Esophagus squamous epithelium (tissue), 5 donors: ENCODE measurements at places on chromosomes 5 and 9.

- no peak for DNase-seq
Observed at GRCh38 chr9:12956261-12956660, 181.4 kb downstream of the LURAP1L start.

- no peak for DNase-seq
Observed at GRCh38 chr5:74629326-74629725, 11.2 kb downstream of the ENC1 start.

GRCh38 chr9:134895908-134896833 is 15.6 kb downstream of the FCN2 start:
- DNase-seq = no peak

- no peak for DNase-seq
Observed at GRCh38 chr9:70439991-70440706, 25.7 kb upstream of the KLF9 start.

DNA sequence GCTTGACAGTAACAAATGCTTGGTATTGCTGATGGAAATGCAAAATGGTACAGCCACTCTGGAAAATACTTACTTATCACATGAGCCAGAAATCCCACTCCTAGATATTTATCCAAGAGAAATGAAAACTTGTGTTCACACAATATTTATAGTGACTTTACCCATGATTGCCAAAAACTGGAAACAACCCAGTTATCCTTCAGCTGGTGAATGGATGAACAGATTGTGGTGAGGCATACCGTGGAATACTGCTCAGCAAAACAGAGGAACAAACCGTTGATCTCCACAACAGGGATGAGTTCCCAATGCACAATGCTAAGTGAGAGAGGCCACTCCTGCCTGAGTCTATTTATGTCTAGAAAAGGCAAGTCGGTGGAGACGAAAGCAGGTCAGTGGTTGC is 40.5 kb upstream of the LRRC14B start:
- DNase-seq = no peak

DNA sequence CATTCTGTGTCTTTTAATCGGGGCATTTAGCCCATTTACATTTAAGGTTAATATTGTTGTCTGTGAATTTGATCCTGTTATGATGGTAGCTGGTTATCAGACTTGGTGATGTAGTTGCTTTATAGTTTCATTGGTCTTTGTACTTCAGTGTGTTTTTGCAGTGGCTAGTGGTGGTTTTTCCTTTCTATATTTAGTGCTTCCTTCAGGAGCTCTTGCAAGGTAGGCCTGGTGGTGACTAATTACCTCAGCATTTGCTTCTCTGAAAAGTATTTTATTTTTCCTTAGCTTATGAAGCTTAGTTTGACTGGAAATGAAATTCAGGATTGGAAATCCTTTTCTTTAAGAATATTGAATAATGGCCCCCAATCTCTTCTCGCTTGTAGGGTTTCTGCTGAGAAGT is 156.9 kb downstream of the CNTLN start:
- no peak for DNase-seq

- peak; percentile 6 for DNase-seq
Observed at GRCh38 chr9:110255463-110256379, 586 bp downstream of the TXN start.

- no peak for DNase-seq
Observed at GRCh38 chr5:173762930-173763329, 125.2 kb upstream of the CPEB4 start.

GRCh38 chr9:19640014-19640413 is 148.8 kb downstream of the SLC24A2 start:
- DNase-seq = no peak

DNA sequence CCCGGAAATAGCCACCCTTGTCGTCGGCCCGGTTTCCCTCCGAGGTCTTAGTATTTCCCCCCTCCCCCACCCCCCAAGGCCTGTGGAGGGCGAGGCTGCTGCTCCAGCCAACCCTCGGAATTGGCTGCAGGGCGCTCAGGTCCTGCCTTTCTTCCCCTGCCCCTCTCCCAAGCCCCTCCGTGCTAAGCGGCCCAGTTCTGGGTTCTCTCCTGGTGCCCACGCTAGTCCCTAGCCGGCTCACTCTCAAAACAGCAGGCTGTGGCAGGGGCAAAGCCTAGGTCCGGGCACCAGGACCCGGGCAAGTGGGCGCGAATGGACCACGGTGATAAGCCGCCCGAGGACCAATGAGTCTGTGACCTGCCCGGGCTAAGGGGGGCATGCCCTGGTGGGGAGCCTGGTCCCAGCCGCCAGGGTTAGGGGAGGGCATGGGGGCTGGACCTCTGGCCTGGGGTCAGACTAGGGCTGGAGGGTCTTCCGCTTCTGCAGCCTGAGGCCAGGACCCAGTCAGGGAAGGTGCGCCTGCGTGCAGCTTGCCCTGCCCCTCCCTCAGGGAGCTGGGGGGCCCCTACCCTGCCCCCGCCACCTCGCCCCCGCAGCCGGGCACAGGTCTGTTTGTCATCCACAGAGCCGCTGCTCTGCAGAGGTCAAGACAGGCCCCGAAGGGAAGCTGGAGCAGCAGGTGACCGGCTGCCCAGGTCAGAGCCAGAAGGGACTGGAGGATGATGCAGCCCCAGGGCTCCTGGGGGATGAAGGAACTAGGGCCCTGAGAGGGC is 5.0 kb upstream of the IRX4 start:
- no peak for DNase-seq

DNA sequence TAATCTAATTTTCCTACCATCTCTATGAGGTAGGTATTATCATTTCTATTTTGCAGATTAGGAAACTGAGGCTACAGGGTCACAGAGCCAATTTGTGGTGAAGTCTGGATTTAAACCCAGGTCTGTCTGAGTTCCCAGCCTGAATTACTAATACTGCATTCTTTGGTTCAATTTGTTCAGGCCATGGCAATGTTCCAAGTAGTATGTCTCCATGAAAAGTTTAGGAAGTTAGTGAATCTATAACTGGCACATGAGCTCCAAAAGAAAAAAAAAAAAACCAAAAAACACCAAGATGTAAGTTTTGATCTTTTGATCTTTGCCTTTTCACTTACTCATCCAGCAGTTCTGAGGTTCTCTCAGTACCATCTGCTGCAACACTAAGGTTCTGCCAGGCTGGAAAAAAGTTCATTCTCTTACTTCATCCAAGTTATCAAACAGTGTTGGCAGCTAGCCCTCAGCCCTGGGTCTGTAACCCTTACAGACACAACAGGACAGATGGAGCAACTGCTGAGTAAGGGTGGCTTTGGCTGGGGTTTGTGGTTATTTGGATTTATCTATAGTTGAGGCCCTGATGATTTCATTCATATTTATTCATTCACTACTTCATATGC is 4.4 kb upstream of the TMEM268 start:
- DNase-seq = no peak

DNA sequence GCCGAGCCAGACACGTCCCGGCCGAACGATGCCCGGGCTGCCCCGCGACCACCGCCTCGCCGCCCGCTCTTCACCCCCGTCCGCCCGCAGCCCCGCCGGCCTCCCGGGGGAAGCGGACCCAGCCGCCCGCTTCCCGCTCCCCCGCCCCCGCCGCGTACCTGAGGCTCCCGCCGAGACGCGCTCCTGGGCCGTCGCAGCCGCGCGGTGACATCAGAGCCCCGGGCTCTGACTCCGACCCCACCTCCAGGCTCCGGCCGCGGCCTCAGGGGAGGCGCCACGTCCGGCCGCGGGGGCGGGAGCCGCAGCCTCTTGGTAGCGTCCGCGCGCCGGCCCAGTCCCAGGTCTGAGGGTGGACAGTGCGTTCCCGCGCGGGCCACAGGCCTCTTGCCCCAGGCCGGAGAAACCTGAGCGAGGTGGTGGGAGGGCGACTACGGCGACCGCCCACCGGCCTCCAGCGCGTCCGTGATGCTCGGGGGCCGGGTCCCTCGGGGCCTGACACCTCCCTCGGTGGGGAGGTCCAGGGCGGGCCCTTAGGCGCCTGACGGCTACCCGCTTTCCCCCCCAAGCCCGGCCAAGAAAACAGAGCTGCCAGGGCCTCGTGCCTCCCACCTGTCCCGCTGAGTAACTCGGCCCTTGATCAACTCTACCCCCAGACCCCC is at the start of gene SHROOM1:
TSS of gene SHROOM1 (minus strand) at position 212 of the 659 bp plus-strand sequence. CDS start 4,507 bp downstream, outside the sequence.
- DNase-seq = no peak

GRCh38 chr9:107422189-107423185 is 67.1 kb downstream of the KLF4 start:
- DNase-seq = no peak

DNA sequence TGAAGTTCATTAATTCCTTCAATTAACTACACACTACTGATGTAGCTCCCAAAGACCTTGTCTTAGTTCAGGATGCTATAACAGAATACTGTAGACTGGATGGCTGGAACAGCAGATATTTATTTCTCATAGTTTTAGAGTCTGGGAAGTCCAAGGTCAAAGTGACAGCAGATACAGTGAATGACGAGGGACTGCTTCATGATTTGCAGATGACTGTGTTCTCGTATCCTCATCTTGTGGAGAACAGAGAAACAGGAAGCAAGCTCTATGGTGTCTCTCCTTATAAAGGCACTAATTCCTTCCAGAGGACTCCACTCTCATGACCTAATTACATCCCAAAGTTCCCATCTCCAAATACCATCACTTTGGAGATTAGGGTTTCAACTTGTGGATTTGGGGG is 65.6 kb upstream of the MAP1B start:
- DNase-seq = no peak

- no peak for DNase-seq
Observed at GRCh38 chr5:89147031-89147430, 264.0 kb upstream of the MEF2C start.

DNA sequence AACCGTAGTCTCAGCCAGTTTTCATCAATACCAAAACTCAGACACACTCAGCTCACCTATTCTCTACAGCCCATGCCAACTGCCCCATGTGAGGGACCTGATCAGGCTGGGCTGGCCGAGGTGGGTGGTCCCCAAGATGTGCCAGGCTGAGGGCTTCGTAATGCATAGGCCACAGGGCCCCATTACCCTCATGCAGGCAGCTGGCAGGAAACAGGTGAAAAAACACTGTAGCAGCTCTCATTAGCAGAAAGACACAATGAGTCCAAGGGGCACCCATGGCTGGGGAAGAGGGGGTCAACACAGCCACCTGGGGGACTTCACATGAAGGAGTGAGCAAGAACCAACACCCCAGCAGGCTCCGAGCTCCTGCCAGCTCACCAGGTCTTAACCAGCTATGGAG is 8.2 kb downstream of the IPPK start:
- no peak for DNase-seq

DNA sequence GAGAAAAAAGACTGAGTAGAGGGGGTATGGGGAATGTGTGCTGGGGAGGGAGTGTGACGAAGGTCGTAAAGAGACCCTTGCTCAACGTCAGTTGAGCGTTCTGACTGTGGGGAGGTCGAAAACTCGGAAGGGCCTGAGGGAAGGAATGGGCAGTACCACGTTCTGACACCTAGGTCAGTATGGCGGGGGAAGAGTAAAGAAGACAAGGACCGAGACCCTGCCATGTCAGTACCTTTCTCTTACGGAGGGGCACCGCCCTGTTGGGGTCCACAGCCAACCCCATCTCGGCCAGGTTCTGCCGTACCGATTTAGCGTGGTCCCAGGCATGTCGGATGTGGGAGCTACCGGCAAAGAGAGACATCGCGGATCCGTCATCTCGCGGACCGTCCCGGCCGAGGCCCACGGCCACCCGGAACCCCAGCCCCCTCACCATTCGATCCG is 375 bp downstream of the NOP16 start:
- no peak for DNase-seq

DNA sequence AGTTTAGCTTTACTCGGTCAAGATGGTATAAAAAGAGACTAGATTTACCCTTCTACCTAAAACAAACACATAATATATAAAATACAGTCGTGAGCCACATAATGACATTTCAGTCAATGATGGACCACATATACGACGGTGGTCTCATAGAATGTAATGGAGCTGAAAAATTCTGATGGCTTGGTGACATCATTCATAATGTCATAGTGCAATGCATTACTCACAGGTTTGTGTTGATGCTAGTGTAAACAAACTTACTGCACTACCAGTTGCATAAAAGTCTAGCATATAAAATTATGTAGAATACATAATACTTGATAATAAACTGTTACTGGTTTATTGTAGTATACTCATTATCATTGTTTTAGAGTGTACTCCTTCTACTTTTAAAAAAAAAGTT is 115.9 kb upstream of the GDNF start:
- DNase-seq = no peak

DNA sequence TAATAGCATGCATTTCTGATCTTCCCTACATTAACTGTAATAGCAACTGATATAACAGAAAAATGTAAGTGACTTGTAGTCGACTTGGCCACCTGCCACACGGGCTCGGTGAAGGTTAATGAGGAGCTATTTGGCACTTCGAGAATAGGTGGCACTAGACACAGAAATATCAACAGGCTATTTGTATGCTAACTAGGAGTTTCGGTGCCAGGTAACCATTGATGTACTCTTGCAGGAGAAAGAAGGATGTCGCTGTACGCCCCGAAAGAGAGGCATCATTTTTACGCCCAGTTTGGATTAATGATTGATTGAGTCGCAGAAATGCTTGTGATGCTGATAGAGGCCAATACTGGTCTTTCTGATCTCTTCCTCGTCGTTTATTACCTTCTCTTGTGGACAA is 516 bp upstream of the DMRT2 start:
- no peak for DNase-seq

- no peak for DNase-seq
Observed at GRCh38 chr5:1555011-1555807, 31.4 kb upstream of the LPCAT1 start.

DNA sequence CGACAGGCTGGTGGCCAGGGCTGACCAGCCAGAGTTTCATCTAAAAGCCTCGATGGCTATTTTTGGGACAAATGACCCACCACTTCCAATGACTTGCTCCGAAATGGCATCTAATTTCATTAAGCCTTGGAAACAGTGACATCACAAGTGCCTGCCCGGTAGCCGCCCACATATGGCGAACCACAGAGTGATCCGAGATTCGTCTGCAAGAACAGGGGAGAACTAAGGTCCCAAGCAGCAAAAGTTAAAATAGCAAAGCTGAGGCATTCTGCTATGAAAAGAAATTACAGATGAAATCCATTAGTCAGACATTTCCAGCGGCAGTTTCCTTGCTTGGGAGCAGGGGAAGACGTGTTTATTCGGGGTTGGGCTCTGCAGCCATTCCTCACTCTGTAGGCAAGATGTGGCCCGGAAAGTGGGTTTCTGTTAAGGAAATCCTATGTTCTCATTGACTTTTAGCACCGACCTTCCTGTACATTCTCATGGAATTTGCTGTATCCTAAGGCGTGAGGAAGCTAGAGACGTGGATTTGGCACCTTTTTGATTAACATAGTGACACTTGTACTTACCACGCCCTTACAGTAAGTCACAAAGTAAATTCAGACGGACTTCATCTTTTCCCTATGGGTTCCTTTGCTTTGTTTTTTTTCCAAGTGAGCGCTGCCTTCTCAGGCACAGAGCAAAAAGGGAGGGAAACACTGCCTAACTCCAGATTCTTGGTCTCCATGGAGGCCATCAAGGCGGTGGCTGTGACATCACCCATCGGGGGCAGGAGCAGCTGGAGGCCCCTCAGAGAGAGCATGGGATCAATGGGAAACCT is 45.1 kb downstream of the ERGIC1 start:
- no peak for DNase-seq

GRCh38 chr9:78541868-78542443 is 245.0 kb downstream of the PSAT1 start:
- no peak for DNase-seq

- no peak for DNase-seq
Observed at GRCh38 chr5:129507527-129507926, 47.4 kb downstream of the ADAMTS19 start.
